ENCODE measurements at places on chromosomes 6 and 20.

- no peak for DNase-seq
Observed at GRCh38 chr6:51249798-51250197, 431.1 kb downstream of the TFAP2B start.

GRCh38 chr6:41071501-41071922 is 644 bp downstream of the OARD1 start:
- no peak for DNase-seq

DNA sequence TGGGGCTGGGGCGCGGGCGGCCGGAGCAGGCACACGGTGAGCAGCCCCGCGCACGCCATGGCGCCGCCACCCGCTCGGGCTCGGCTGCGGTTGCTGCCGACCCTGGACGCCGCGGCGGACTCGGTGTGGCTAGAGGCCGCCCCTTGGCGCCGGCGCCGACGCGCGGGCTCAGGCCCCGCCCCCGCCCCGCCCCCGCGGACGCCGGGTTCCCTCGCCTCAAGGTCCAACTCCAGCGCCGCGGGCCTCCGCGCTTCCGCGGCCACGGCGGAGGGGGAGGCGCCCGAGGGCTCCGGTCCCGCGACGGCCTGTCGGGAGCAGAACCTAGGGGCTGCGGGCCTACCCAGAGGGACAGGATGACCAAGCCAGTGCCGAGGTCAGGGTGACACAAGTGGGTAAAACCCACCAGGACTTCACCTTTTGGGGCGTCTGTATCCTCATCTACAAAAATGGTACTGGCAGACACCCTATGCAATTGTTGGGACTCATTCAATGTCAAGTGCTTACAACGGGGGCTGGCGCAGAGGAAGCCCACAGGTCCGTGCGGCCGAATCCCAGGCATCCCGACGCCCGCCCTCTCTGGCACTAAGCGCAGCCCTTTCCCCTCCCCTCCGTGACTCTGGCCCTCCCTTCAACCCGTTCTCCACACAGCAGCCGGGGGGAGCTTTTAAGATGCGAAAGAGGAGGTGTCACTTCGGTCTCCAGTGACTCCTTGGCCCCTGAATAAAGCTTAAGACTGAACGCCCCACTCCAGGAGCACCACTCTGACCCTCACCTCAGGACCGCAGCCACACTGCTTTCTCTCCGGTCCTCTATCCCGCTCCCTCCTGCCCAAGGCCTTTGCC is at the start of gene NECAB3:
TSS of gene NECAB3 (minus strand) at position 135 of the 842 bp plus-strand sequence. CDS start at position 59, 76 bp downstream.
- DNase-seq: no peak

- DNase-seq: no peak
Observed at GRCh38 chr20:46557231-46557956, 6.9 kb upstream of the OCSTAMP start.

DNA sequence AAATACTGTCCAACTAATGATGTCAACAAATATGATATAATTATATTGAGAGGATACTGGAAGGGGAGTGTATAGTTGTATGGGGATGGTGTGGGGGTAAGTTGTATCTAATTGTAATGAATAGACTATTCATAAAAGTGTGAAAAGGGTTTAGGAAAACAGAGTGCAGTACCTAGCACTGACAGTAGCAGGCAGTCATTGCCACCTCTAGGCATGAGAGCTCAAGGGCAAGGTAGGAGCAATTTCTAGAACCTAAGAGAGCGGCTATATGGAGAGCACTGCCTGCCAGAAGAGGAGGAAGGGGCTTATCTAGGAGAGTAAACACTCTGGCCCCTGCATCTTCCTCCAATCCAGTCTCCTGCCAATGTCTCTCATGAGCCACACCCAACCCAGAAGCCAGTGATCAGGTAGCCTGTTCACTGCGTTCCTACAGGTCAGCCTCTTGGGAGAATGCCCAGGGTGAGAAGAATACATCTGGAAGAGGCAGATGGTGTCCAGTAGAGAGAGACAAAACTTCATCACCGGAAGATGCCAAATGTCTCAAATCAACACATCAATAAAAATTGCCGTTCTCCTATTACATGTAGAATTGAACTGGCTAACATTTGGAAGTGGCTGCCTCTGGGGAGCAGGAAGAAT is 200.0 kb downstream of the LY86 start:
- DNase-seq: no peak

- DNase-seq: no peak
Observed at GRCh38 chr6:111105578-111105977, 18.3 kb downstream of the SLC16A10 start.

Data from astrocyte of the cerebellum (primary cell).